K562 (cell line): ENCODE measurements at places on chromosomes 2 and 18.

- no peaks in the 10 kb centered on the region for H3K4me1 ChIP-seq
- no peak for DNase-seq
- H3K27ac ChIP-seq: no peak overlapping the region
- no peaks in the 10 kb centered on the region for H3K27me3 ChIP-seq
These were observed 442.3 kb downstream of the GRB14 start for GRCh38 chr2:164178835-164179465.

DNA sequence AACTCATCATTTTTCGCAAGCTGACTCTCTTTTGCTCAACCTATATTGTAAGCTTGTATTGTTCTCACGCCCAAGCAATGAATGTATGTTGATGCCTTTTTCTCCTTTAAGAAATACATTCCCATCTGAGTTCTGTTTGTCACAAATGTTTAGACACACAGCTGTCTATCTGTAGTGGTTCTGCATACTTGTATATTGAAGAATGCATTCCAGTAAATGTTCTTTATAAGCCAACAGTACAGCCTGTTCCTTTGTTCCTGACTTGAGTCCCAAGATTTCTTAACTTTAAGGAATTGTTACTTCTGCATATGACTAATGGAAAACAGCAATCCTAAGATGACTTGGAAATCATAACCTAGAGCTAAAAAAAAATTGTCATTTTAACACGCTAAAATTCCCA is 849.1 kb upstream of the POU3F3 start:
- no peaks in the 10 kb centered on the region for H3K4me1 ChIP-seq
- no peaks in the 10 kb centered on the region for H3K36me3 ChIP-seq
- no peak overlapping the region for H3K27ac ChIP-seq
- H3K27me3 ChIP-seq: no peaks in the 10 kb centered on the region

DNA sequence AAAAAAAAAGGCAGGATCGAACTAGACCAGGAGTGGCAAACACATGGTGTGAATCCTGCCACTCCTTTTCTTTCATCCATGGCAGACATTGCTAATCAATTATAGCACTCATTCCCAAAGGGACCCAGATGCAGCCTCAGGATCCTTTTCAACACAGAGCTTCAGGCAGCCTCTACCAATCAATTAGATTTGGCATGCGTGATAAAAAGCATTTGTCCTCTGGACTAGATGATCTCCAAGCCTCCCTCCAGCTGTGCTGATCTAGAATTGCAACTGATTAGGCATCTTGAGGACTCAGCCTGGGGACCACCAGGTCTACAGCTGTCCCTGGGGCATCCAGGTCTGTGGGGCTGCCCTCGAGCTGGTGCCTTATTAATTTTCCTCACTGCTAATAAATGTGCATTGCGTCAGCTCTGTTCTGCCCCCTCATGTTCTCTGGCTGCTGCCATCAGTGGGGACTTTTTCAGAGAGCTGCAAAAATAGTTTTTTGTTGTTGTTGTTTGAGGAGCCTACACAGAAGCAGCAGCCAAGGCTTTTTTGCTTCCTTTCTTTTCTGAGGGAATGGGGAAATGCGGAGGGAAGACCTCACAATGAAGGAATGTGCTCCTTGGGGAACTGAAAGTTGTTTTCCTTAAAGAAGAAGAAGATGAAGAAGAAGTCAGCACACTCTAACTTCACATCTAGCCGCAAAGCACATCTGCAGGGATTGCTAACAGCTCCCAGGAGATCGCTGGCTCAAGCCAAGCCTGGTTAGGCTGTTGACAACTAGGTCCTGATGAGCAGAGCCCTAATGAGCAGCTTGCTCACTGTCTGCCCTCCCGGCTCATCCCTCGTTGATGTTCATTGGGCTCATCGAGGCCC is 8.8 kb upstream of the ATOH8 start:
- DNase-seq: no peak
- no peaks in the 10 kb centered on the region for H3K4me1 ChIP-seq
- no peak overlapping the region for H3K27ac ChIP-seq
- peaks cover 83% of the 10 kb centered on the region for H3K27me3 ChIP-seq
- no peaks in the 10 kb centered on the region for H3K36me3 ChIP-seq

- peaks cover 20% of the 10 kb centered on the region for H3K4me1 ChIP-seq
- no peak for DNase-seq
- H3K4me3 ChIP-seq: no peak overlapping the region
- no peaks in the 10 kb centered on the region for H3K27me3 ChIP-seq
- no peak overlapping the region for H3K27ac ChIP-seq
These were observed 95.0 kb downstream of the RNF144A start for GRCh38 chr2:7012141-7012764.

- peak overlapping the region; percentile 93 for H3K4me3 ChIP-seq
- peaks cover 6% of the 10 kb centered on the region for H3K4me1 ChIP-seq
- peak; percentile 61 for DNase-seq
- H3K27me3 ChIP-seq: no peaks in the 10 kb centered on the region
- peak overlapping the region; percentile 92 for H3K27ac ChIP-seq
These were observed 722 bp downstream of the ACSL3 start for GRCh38 chr2:222861411-222862105.
